Activated naive CD4-positive, alpha-beta T cell (primary cell): ENCODE measurements at places on chromosomes 3 and 15.

- no peak for DNase-seq
Measured at GRCh38 chr3:188826574-188826973, 345.2 kb upstream of the TPRG1 start.

DNA sequence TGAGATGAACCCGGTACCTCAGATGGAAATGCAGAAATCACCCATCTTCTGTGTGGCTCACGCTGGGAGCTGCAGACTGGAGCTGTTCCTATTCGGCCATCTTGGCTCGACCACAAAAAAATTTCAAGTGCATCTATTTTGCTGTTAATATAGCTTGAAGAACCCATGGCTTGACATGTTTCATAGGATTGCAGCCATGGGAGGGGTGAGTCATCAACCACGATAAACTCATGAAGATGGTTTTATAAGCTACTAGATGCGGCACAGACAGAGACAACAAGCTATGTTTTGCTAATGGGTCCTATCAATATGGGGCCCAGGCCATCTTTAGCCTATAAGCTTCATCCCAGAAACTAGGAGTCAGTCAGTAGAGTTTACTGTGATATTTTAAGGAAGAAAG, 100.4 kb upstream of the PHLDB2 start:
- no peak for DNase-seq

DNA sequence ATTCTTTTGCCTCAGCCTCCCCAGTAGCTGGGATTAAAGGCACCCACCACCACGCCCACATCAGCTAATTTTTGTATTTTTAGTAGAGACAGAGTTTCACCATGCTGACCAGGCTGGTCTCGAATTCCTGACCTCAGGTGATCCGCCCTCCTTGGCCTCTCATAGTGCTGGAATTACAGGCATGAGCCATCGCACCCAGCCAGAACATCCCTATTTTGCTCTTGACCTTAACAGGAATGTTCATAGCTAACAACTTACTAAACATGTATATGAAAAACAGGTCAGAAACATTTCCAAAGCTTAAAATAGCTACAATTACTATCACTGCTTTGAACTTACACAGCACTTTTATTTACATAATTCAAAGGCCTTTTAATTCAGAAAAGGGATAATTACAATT, 33.7 kb downstream of the UQCC5 start:
- DNase-seq, result no peak

GRCh38 chr3:11610044-11610671, 33.6 kb downstream of the VGLL4 start:
- DNase-seq, result no peak

- no peak for DNase-seq
Measured at GRCh38 chr15:38307861-38308641, 55.4 kb downstream of the SPRED1 start.

DNA sequence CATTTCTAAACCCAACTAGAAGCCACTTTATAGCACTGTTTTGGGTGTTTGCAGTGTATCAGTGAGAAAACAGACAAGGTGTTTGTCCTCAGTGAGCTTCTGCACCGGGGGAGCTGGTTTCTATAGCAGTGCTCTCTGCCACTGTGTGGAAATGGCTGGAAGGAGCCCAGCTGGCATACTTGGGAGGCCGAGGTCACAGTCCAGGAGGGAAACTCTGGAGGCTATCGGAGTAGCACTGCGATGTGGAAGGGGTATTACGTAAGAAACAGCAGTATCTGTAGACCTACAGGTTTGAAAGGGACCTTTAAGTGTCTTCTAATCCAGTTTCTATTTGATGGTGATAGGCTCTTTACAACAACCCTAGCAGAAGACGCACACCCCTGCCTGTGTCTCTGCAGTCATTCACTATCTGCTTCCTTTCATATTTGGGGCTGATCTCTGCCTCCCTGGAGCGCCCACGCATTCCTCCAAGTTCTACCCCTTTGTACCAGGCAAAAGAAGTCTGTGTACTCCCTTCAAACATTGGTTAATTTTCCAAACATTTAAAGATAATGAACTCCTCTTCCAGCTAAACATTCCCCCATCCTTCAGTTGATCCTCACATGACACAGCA, 87.4 kb upstream of the ADAMTS17 start:
- DNase-seq, result no peak

DNA sequence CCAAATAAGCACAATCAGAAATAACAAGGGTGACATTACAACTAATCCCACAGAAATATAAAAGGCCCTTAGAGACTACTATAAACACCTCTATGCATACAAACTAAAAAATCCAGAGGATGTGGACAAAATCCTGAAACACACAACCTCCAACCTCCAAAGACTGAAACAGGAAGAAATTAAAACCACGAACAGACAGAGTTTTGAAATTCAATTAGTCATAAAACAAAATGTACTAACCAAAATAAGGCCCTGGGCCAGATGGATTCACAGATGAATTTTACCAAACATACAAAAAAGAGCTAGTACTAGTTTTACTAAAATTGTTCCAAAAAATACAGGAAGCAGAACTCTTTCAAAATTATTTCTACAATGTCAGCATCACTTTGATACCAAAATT, 1043.6 kb downstream of the DIPK2A start:
- no peak for DNase-seq

- no peak for DNase-seq
Measured at GRCh38 chr3:83868909-83869567, 1089.8 kb upstream of the CADM2 start.

DNA sequence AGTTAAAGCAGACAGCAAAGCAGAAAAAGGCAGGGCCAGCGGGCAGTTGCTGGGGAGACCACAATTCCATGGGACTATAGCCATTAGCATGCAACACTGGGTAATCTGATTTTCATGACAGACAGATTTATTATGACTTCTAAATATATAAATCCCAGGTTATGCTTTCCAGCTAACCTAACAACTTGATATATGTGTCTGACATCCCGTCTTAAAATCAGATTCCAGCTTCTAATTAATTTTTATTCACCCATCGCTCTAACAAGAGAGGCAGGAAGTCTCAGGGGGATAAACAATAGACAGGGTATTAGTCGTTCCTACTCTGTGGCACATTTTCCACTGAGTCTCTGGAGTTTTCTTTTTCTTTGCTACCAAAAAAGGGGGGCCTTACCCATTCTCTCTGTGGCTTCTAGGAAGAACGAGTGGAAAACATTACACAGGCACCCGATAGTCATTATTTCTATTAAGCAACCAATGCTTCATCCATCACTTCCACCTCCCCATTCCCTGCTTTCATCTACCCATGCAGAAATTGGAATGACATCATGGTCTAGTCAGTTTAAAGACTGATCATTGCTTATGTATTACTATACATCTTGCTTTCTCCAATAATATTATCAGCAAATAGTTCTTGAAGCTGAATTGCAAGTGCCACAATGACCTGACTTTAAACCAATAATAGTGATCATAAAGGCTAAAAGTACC, 173.1 kb downstream of the FHIT start:
- no peak for DNase-seq

- no peak for DNase-seq
Measured at GRCh38 chr15:83308671-83309070, 24.2 kb upstream of the BNC1 start.

- no peak for DNase-seq
Measured at GRCh38 chr3:124810970-124811369, 76.2 kb downstream of the ITGB5 start.

DNA sequence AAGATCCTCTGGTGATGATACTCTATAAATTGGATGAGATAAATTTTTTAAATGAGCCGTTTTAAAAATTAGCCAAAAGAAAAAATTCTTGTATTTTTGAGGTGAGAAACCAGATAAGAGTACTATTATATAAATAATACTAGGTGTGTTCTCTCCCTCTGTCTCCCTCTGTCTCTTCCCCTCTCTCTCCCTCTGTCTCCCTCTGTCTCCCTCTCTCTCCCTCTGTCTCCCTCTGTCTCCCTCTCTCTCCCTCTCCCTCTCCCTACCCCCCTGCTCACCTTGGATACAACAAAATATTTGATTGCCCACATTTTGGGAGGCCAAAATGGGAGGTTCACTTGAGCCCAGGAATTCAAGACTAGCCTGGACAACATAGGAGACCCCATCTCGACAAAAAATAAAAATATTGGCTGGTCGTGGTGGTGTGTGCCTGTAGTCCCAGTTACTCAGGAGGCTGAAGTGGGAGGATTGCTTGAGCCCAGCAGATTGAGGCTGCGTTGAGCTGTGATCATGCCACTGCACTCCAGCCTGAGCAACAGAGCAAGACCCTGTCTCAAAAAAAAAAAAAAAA, 168.5 kb downstream of the TCF12 start:
- no peak for DNase-seq

DNA sequence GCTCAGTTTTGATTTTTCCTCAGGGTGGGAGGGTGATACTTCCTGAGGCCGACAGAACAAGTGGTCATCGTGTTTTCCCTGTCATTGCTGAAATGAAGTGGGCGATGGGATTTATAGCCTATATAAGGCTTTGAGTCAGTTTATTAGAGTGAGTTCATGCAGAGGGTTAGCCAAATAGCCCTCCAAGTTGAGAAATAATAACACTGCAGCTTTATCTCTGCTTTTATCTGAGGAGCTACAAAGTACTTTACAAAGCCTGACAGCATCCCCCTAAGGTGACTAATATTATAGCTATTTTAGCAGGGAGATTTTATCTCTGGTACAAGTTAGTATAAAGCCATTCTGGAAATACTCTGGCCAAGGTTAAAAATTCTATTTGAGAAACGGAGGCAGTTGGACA, 389.6 kb downstream of the MFSD1 start:
- no peak for DNase-seq

GRCh38 chr15:45670091-45670490, 35.3 kb downstream of the SQOR start:
- no peak for DNase-seq

DNA sequence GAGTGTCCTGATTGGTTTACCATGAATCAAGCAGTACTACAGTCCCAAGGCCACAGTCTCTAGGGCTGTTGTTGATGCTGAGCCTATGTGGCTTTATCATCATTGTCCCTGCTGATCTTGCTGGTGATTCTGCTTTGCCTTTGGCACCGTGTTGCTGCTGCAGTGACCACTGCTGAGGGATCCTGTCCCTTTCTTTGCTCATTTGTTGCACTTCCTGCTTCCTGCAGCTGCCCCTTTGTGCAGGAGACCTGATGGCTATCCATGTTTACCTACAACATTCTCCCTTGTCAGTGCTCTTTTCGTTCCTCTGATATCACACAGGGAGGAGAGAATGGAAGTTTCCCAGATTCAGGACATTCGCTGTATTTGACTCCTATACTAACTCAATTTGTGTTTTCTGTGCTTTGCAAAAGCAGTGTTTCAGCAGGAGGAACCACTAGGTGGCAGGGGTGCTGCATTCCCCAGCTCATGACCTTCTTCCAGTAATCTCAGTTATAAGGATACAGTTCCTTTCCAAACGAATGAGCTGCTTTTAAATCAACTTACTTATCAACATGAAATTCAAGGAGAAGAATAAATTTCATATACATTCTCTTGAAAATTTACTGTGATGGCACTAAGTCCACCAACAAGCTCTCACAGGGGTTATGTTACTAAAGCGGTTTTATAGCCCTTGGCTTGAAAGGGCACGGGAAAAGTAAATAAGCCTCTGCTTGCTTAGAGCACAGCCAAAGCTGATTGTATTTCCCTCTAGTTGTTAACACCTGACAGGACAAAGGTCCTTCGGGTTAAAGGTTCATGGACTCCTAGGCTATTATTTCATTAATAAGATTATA, 9.7 kb upstream of the THUMPD3 start:
- peak; percentile 17 for DNase-seq

DNA sequence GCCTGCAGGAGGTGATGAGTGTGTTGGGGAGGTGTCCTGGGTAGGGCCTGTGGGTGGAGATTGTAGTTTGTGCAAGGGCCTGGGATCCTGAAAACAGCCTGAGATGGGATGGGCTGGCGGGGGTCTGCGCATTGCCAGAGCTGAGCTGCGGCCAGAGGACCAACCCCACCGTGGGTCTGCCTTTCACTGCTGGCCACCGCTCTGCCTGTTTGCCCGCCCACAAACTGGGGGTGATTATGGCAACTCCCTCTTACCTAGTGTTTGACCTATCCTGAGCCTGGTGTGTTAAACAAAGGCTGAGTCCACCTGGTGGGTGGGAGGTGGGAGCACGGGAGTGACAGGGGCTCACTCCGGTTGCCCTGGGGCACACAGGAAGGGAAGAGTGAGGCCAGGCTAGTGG, 9.8 kb downstream of the ABTB1 start:
- DNase-seq, result no peak

DNA sequence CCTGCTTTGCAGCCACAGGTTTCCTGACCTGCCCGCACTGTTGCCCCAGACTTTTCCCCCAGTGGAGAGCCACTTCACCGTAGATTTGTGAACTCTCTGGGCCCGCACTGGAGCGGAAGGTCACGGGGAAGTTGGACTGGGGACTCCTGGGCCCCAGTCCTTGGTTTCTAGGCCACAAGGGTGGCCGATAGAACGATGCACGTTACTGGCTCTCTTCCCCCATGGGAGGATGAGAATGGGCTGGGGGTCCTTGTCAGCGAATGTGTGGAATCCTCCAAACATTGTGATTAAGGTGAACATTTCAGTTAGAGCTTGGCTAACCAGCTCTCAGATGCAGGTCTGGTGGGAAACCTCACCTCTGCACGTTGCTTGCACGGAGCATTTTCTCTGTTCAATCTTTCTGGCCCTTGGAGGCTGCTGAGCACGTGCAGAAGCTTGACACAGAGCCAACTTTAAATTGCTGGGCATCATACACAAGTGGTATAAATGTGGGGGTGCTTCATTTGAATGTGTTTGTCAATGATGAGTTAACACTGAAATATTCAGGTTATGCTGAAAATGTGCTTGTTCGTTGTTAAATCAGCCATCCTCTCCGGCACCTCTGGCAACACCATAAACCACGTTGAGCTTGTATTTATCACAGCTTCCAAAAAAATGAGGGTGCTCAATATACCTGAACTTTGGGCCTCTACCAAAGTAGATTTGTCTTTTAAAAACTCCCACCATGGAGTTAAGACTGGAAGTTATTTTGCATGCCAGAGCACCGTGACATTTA, 976 bp downstream of the DIS3L start:
- DNase-seq, result no peak

- no peak for DNase-seq
Measured at GRCh38 chr3:87069971-87070370, 79.0 kb upstream of the VGLL3 start.

DNA sequence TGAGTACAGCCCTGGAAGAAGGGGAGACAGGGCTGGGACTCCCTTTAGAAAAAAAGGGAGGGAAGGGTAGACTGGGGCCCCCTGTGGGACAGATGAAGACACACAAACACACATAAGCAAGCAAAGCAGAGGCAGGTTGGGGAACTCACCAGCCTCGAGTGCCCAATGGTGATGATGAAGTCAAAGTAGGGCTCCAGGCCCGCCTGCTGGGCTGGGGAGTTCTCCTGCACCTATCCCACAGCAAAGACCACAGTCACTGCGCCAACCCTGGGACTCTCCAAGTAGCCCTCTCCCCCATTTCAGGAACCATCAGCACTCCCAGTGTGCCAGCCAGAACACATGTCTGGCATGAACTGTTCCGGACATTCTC, 4.1 kb downstream of the GORASP1 start:
- DNase-seq, result no peak

- no peak for DNase-seq
Measured at GRCh38 chr15:61556037-61556648, 327.0 kb upstream of the RORA start.
